ENCODE measurements at places on chromosomes 3 and 15.

- DNase-seq, result no peak
Measured at GRCh38 chr3:129336093-129336706, 57.5 kb downstream of the HMCES start.

- no peak for DNase-seq
Measured at GRCh38 chr3:165389064-165389463, 192.9 kb upstream of the SLITRK3 start.

DNA sequence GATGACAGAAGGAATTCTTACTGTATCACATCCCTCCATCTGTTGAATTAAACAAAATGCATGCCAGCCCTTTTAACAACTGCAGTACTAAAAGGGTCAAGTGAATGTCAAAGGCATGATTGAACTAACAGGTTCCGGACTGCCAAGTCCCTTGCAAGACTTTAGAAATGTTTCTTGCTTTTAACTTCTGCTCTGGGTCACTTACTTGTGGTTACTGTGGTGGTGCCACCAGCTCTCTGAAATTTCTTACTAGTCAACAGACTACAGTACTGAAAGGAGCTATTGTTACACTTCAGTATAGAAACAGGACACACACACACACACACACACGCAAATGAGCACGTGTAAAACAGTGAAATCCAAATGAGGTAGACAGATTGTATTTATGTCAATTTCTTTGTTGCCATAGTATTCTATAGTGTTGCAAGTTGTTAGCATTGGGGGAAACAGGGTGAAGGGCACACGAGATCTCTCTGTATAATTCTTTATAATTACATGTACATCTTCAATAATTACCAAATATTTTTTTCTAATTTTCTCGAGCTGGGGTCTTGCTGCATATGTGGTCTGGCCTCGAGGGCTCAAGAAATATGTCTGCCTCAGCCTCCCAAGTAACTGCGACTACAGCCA lies 79.9 kb upstream of the SLC25A26 start:
- no peak for DNase-seq

DNA sequence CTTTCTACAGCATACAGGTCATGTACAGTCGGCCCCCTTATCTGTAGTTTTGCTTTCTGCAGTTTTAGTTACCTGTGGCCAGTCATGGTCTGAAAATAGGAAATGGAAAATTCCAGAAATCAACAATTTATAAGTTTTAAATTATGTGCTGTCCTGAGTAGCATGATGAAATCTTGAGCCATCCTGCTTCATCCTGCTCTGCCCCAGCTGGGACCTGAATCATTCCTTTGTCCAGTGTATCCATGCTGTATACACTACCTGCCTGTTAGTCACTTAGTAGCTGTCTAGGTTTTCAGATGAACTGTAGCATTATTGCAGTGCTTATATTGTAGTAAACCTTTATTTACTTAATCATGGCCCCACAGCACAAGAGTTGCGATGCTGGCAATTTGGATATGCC lies 44.8 kb downstream of the AP4E1 start:
- no peak for DNase-seq

All from stimulated activated CD4-positive, alpha-beta T cell treated with anti-CD3 and anti-CD28 coated beads, Interleukin-1b, Interleukin-23, amount 100 ng/mL, for 1 hour (primary cell).